ENCODE measurements at places on chromosomes 6 and 20. TPM values are rescaled to one million over a fixed set of nuclear protein-coding genes. Genes with fewer than 3 reads are reported as not detected.

DNA sequence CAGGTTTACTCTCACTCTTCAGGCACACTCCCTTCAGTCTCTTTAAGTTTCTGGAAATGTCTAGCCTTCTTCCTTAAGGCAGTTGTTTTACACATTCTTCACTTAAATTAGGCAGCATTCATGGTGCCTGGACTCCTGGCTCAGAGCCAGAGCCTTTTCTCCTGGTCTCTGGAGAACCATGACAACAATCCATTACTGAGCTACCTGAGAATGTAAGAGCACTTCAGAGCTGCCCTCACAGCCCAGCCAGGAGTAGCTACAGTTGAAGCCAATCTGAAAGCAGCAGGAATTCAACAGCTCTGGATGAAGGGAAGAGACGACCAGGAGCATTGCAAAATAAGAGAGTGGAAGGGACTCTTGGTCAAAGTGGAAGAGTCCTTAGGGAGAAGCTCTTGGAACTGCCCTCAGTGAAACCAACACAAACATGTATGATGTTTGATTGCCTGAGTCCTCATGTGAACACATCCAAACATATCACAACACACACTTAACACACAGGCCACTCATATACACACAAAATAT is 416.8 kb upstream of the SPTLC3 start:
- H3K36me3 ChIP-seq: no peaks in the 10 kb centered on the region
- H3K27ac ChIP-seq: no peak overlapping the region
- no peak overlapping the region for H3K4me3 ChIP-seq
- no peaks in the 10 kb centered on the region for H3K27me3 ChIP-seq
- no peaks in the 10 kb centered on the region for H3K4me1 ChIP-seq

DNA sequence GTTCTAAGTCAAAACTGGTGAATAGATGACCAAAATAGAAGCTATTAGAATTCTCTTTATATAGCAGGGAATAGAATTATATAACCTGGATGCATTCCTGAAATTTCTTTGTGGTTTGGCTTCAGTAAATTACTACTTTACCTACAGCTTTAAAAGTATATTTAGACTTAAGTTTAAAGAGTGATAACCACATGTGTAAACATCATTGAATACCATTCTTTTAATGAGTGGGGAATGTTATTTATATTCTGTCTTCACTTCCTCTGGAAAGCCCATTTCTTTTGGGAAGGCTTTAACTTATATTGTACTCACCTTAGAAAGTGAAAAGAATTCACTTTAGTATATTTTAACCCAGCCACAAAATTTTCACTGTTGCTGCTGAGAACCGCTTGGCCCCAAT is 39.1 kb downstream of the PLEKHG1 start:
- no peaks in the 10 kb centered on the region for H3K36me3 ChIP-seq
- peak; percentile 30 for DNase-seq
- peaks cover 6% of the 10 kb centered on the region for H3K4me1 ChIP-seq
- no peak overlapping the region for H3K27ac ChIP-seq

DNA sequence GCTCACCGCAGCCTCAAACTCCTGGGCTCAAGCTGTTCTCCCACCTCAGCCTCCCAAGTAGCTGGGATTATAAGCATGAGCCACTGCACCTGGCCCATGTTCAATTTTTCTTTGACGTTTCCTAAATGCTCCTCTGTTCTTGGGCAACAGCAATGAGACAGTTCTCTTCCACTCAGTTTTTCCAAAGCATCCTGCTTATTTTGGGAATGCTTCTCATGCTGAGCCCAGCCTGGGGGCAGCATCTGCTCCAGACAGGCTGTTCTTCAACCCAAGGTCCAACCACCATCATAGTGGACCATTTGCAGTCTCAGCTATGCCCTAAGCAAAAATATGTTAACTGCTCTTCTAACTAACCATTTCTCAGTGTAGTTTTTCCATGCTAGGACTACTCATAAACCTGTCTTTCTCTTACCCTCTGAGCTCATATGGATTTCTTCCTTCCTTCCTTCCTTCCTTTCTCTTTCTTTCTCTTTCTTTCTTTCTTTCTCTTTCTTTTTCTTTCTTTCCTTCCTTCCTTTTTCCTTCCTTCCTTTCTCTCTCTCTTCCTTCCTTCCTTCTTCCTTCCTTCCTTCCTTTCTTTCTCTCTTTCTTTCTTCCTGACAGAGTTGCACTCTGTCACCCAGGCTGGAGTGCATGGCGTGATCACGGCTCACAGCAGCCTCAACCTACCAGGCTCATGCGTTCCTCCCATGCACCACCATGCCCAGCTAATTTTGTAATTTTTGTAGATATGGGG is 48.4 kb downstream of the GCNT2 start:
- no peaks in the 10 kb centered on the region for H3K27me3 ChIP-seq
- no peak overlapping the region for H3K4me3 ChIP-seq
- no peak overlapping the region for H3K27ac ChIP-seq
- no peaks in the 10 kb centered on the region for H3K4me1 ChIP-seq

DNA sequence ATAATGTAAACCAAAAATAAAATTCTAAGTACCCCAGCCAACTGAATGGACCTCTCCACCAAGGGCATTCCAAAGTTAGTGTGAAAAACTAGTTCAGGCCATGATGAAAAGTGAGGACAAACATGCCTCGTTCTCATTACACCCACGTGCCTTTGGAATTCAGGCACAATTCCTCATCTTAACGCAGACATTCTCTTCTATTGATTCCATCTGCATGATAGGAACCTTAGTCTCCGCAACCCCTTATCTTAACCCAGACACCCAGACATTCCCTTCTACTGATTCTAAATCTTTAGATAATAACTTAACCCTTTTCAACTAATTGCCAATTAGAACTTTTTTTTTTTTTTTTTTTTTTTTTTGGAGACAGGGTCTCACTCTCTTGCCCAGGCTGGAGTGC is 7.6 kb upstream of the SERPINB6 start:
- no peaks in the 10 kb centered on the region for H3K27me3 ChIP-seq
- no peak overlapping the region for H3K4me3 ChIP-seq
- H3K36me3 ChIP-seq: no peaks in the 10 kb centered on the region
- H3K27ac ChIP-seq: no peak overlapping the region
- DNase-seq: no peak
- H3K4me1 ChIP-seq: peaks cover 23% of the 10 kb centered on the region

GRCh38 chr6:56448046-56448445 is 194.6 kb downstream of the DST start:
- H3K27ac ChIP-seq: no peak overlapping the region
- no peaks in the 10 kb centered on the region for H3K27me3 ChIP-seq
- no peaks in the 10 kb centered on the region for H3K4me1 ChIP-seq
- DNase-seq: no peak

GRCh38 chr6:159693894-159694545 is 979 bp upstream of the SOD2 start:
- peak; percentile 17 for DNase-seq
- no peaks in the 10 kb centered on the region for H3K36me3 ChIP-seq
- H3K27ac ChIP-seq: peak overlapping the region; percentile 84

DNA sequence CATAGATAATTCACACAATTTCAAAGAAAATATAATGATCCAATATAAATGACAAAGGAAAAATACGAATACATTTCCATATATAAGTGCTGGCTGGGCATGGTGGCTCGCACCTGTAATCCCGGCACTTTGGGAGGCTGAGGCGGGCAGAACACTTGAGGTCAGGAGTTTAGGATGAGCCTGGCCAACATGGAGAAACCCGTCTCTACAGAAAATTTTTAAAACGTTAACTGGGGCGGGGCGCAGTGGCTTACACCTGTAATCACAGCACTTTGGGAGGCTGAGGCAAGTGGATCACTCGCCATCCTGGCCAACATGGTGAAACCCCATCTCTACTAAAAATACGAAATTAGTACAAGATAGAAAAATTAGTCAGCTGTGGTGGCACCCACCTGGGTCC is 14.9 kb upstream of the MAPK13 start:
- peaks cover 11% of the 10 kb centered on the region for H3K36me3 ChIP-seq
- no peak overlapping the region for H3K4me3 ChIP-seq
- no peak overlapping the region for H3K27ac ChIP-seq

SPTLC3 gene
- total RNA-seq: 5.6 TPM

PPP1R14C gene
- total RNA-seq: 6.6 TPM

GSTA1 gene
- total RNA-seq: 0.38 TPM

NNAT gene
- total RNA-seq: 3.1 TPM

GJA1 gene
- 433 TPM for total RNA-seq

All from astrocyte (in vitro differentiated cells and primary cell).